Stimulated activated CD4-positive, alpha-beta T cell treated with anti-CD3 and anti-CD28 coated beads, Interleukin-1b, Interleukin-23, amount 100 ng/mL, for 4 hours (primary cell): ENCODE measurements at places on chromosomes 11 and 22.

DNA sequence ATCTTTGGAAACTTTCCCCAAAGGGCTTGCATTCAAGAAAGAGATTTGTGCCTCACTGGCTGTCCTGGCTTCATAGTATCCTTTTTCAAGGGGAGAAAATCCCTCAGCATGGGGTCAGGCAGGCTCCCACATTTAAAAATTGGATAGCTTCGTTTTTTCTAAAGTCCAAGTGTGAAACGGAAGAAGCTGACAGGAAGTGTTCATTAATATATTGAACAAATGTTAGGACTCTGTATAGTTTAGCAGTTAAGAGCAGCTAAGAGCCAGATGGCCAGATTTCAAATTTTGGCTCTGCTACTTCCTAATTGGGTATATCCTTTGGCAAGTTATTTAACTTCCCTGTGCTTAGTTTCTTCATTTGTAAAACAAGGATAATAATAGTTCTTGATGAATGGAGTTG, 354.9 kb upstream of the FAT3 start:
- no peak for DNase-seq

DNA sequence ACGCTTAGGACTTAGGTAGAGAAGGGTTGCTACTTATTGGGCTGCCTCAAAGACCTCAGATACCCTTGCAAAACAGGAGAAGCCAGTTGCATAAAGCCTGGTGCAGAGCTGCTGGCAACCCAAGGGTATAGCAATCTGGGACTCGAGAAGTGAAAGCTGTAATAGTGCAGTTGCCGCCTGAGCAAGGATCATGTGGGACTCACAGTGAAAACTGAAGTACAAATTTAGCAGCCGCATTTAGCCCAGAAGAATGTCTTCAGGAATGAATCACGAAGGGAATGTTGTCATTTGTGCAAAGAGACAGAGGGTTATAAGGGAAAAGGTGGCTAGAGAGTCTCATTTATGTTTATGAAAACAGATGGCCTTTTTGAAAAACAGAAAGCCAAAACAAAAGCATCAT, 267.2 kb downstream of the TENM4 start:
- DNase-seq: no peak

DNA sequence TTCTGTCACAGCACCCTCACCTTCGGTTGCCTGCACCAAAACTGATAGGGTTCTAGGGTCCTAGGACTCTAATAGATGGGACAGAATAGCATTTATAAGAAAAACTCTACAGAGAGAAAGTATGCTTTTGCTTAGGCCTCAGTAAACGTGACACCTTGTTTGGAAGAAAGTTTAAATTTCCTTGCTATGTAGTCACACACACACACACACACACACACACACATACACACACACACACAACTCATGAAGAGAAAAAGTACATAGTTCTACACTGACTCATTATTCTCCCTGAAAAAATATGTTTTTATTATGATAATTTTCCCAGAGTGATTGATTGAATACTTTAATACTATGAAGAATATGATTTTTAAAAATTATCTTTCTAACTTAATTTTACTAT, 220.8 kb upstream of the SNX19 start:
- no peak for DNase-seq

DNA sequence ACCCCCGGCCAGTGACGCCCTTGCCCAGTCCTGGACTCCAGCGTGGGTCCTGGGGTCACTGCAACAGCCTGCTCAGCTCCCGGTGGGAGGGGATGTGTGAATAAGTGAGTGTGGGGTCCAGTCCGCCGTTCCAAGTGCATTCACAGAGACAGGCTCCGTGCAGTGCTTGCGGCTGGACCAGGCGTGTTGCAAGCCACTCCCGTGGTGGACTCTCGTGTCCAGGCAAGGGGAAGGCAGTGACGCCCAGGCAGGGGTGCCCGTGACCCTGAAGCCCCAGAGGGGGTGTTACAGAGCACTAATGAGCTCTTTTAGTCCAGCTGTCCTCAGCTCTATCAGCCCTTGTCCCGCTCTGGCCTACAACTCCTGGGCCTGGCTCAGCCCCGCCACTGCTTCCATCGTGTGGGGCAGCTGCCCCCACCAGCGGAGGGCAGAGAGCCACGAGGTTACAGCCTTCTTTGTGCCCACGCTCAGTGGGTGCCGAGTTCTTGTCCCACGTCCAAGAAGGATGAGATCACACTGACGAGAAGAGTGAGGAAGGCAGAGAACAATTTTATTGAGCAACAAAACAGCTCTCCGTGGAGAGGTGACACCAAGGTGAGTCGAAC, 1807.5 kb downstream of the LRRC4C start:
- no peak for DNase-seq

DNA sequence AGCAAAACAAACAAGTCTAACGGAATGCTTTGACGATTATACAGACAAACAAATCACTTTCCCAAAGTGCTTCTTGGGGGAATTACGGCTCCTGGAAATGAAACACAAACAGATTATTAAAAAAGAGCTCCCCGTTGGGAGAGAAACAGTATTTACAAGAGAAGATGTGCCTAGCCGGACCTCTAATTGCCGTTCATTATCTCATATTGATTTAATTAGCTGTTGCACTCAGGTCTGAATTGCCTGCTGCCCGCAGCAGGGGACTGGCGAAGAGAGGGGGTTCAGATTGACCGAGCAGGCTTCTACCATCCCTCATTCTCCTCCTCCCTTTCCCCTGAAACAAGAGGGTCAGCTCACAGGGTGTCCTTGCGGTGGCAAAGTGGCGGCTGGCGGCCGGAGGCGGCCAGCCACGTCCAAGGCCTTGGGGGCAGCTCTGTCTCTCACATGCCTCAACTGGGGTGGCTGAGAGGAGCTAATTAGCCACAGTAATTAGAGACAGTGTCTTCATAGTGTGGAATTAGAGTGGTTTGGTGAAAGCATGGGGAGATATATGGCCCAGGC, 295.1 kb downstream of the MIAT start:
- no peak for DNase-seq
